ENCODE measurements at places on chromosomes 13 and 19.
A peak's percentile ranks its signal among the peaks of the same experiment; 100 is the strongest.

- DNase-seq: no peak
Observed at GRCh38 chr13:30093236-30093635, 214.1 kb downstream of the KATNAL1 start.

DNA sequence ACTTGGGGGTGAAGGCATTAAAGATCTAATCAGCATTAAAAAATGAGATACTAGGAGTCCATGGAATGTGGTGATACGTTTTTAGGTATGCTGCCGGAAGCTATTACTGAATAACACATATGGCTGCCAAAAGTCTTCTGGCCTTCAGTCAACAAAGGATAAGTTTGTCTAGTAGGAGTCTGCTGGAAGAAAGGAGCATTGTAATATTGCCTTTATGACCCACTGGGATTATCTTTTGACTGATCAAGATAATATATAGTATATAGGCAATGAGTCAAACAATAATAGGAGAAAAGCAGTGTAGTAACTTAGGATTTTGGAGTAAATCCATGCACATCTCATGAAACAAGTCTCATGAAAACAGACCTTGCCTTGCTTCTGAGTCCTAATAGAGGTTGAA lies 295.4 kb downstream of the SLITRK6 start:
- DNase-seq: no peak

DNA sequence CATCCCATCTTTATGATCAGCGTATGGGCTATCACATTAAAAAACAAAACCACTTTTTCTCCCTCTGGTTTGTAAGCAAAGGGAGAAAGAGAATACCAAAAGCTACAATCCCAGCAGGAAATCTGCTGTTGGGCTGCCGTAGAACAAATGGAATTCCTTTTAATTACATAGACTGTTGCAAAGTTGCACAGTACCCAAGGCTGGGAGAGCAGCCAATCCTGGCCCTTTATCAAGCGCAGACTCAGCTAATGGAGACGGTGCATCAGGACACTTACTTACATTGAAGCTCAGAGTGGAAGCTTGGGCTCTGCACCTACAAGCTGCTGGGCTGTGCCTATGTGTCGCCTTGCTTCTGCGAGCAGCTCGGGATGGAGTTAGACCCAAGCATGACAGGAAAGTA lies 15.2 kb downstream of the CCNA1 start:
- DNase-seq: no peak

DNA sequence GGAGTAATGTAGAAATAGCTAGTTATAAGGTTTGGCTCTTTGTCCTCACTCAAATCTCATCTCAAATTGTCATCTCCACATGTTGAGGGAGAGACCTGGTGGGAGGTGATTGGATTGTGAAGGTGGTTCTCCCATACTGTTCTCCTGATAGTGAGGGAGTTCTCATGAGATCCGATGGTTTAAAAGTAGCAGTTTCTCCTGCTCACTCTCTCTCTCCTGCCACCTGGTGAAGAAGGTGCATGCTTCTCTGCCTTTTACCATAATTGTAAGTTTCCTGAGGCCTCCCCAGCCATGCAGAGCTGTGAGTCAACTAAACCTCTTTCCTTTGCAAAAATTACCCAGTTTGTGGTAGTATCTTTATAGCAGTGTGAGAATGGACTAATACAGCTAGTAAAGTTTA lies 849.4 kb downstream of the DACH1 start:
- DNase-seq: no peak

- no peak for DNase-seq
Observed at GRCh38 chr19:10321874-10322835, 6.3 kb upstream of the FDX2 start.

GRCh38 chr13:49271264-49271663 lies 23.5 kb downstream of the CDADC1 start:
- no peak for DNase-seq

DNA sequence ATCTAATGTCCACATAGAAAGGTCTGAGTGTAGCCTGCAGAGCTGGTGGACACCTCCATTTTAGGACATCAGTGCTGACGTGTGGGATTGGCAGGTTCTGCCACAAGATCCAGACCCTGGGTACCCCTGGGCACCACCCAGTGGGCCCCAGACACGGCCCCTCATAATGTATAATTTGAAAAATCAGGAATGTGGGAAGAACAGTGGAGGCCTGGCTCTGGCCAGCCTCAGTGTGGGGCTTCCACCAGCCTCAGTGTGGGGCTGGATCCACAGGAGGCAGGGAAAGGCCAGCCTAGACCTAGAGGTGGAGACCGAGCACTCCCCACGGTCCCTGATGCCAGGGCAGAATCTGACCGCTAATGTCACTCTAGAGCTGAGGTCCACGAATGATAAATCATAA lies 150.7 kb upstream of the SOX1 start:
- DNase-seq: no peak

GRCh38 chr19:55493052-55493644 lies 4.9 kb downstream of the SSC5D start:
- no peak for DNase-seq

- DNase-seq: no peak
Observed at GRCh38 chr13:20064128-20064527, 96.7 kb downstream of the GJA3 start.

- DNase-seq: no peak
Observed at GRCh38 chr13:45705918-45706317, 3.8 kb downstream of the CBY2 start.

DNA sequence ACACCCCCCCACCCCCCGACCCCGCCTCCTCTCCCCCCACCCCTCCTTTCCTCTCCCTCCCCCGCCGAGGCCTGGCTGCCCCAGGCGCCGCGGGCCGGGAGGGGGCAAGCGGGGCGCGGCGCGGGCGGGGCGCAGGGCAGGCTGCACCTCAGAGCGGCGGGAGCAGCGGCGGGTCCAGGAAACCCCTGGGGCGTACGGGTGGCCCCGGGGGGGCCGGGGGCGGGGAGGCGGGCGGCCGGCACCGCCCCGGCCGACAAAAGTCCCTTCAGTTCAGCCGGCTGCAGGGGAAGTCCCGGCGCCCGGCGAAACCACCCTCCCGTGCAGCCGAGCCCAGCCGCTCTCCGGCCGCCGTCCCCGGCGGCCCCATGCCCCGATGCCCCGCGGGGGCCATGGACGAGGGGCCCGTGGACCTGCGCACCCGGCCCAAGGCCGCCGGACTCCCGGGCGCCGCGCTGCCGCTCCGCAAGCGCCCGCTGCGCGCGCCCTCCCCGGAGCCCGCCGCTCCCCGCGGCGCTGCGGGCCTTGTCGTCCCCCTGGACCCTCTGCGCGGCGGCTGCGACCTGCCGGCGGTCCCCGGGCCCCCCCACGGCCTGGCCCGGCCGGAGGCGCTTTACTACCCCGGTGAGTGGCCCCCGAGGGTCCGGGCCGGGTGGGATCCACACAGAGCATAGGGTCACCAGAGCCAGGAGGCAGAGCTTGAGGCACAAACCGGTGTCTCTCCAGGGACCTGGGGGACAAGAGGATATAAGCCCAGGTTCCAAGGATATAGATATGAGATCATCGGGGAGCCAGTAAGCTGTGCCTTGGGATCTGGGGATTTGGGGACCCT lies at the start of gene BCL3:
Gene BCL3 (plus strand): TSS at position 283 of the 829 bp plus-strand sequence. CDS start 83 bp downstream, at position 366.
- peak; percentile 81 for DNase-seq

GRCh38 chr19:10830931-10831779 lies 4.9 kb downstream of the TMED1 start:
- DNase-seq: no peak

DNA sequence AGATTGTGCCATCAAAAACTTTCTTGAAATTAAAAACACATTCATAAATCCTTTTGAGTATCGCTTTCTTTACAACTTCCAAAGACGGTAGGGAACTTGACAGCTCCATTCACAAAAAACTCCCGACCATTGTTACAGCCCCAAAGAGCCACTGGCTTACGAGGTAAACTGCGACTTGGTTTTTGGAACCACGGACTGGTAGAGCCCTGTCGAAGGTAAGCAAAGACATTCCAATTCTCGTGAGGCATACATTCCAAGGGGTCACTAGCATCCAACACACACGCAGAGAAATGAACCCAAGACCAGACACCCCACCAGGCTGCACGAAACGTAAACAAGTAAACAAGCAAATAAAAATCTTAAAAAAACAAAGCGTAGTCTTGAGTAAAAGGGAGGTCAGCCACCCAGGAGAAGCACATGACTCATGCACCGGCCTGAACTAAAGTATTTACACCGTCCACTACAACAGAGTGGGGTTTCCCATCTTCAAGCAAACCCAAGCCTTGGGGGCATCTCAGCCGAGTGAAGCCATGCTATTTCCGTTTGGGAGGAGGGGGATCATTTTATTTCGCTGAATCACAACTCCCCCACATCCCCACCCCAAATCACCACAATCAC lies 1.4 kb downstream of the BRD4 start:
- DNase-seq: no peak

DNA sequence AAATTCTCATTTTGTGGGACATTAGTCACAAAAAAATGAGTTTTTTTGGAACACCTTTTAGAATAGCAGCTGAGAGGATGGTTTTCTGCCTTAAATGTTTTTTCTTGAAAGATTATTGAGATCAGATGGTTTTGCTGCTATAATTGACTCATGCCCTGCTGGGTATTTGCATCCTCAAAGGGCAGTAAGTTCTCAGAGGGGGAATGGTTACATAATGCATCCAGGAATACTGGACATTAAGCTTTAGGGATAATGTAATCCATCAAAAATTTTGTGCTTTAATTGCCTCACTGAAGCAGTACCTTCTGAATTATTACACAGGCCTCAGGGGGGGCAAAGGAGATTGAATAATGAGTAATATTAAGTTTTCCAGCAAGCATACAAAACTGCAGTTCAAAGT lies 866.3 kb upstream of the SPRY2 start:
- no peak for DNase-seq

- DNase-seq: no peak
Observed at GRCh38 chr13:113400621-113401451, 36.9 kb upstream of the GRTP1 start.

- no peak for DNase-seq
Observed at GRCh38 chr19:2578391-2578890, 102.5 kb downstream of the GADD45B start.

GRCh38 chr19:4067396-4068046 lies 822 bp upstream of the ZBTB7A start:
- DNase-seq: no peak

DNA sequence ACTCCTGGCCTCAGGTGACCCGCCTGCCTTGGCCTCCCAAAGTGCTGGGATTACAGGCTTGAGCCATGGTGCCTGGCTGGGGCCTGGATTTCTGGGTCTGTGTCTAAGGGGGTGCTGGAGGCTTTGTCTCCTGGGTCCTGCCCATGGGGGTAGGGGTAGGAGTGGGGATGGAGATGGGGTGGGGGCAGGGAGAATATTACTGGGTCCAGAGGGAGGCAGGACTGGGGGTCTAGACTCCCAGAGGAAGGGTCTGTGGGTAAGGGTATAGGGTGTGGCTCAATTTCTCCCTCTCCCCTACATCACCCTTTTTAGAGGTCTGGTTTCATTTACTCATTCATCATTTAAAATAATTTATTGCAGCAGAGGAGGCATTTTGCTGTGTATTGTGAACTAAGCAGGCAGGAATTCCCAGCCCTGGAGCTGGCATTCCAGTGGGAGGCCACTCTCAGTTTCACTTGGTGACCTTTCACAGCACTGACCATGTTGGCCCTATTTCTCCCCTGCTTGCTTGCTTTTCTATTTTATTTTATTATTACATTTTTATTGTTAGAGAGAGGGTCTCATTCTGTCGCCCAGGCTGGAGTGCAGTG lies 810 bp upstream of the NFKBID start:
- DNase-seq: no peak

DNA sequence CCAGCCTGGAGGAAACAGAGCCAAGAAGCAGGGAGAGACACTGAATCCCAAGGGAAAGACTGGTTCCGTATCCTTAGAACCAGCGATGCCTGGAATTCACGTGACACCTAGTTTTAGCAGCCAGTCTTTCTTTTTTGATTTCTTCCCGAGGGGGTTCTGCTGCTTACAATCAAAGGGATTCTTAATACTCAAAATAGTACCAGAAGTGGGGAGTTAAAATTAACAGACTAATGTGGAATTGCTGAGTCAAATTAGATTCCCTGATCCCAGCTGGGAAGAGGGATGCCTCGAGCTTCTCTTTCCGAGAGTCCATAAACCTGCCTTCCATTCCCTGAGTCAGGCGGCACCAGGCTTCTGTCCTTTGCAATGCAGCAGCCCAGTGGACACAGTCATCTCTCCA lies 4.8 kb upstream of the MATK start:
- DNase-seq: no peak

GRCh38 chr19:3358689-3359014 lies 7.7 kb upstream of the NFIC start:
- no peak for DNase-seq

DNA sequence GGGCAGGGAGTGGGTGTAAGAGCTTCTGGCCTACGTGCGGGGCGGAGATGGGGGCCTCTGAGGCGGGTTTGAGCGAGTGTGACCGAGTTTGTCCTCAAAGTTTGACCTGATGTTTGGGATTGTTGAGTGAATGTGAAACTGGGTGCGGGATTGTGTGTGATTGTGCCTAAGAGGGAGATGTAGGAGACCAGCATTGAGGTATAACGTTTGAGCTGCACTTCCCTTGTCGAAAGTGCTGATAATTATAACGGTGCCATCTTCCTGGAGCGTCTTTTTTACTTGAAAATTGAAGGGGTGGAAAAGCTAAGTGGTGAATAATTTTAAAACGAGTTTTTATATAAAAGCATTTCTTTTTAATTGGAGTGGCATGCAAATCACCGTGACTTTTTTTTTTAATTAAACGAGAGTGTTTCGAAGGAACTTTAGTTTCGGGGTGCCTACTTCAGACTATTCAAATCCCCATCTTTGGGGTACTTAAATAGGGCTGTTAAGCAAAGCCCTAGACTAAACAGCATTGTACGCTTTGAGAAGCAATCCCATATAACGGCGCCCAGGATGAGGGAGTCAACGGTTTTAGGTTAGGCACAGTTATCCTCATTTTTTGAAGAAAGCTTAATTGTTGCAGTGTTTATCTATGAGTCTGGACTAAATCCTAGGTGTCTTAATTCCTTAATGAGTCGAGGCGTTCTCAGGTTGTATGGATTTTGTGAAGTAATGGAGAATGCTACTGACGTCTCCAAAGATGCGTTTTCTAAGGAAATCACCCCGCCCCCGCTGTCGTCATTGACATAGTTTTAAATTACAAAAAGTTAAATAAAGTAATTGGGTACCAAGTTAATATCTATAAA lies 594 bp downstream of the ZNF146 start:
- DNase-seq: no peak

- DNase-seq: no peak
Observed at GRCh38 chr13:94033098-94033497, 446.4 kb downstream of the DCT start.

- DNase-seq: no peak
Observed at GRCh38 chr13:101916108-101916774, 463.8 kb downstream of the ITGBL1 start.

DNA sequence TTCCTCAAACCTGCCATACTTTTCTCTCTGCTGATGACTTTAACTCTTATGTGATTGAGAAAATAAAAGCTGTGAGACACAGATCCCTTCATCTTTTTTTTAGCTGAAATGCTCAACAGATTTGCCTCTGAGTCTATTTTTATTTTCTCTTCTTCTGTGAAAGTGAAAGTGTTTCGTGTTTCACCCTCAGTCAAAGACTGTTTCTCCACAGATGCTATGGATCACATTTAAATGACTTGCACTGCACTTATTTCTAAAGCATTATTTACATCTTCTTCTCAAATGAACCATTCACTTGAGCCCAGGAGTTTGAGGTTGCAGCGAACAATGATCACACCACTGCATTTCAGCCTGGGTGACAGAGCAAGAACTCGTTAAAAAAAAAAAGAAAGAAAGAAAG lies 890.1 kb upstream of the PCDH20 start:
- DNase-seq: no peak

GRCh38 chr19:29878973-29879654 lies 62.9 kb upstream of the URI1 start:
- DNase-seq: no peak

GRCh38 chr13:59672445-59672844 lies 491.3 kb downstream of the DIAPH3 start:
- no peak for DNase-seq
